ENCODE measurements at places on chromosomes 1 and 21.

GRCh38 chr1:230153641-230154296 is 86.7 kb downstream of the GALNT2 start:
- no peak for DNase-seq

- DNase-seq, result no peak
Measured at GRCh38 chr1:105492921-105493320, 1563.6 kb upstream of the PRMT6 start.

- DNase-seq, result no peak
Measured at GRCh38 chr1:53116307-53116810, 26.1 kb downstream of the SLC1A7 start.

DNA sequence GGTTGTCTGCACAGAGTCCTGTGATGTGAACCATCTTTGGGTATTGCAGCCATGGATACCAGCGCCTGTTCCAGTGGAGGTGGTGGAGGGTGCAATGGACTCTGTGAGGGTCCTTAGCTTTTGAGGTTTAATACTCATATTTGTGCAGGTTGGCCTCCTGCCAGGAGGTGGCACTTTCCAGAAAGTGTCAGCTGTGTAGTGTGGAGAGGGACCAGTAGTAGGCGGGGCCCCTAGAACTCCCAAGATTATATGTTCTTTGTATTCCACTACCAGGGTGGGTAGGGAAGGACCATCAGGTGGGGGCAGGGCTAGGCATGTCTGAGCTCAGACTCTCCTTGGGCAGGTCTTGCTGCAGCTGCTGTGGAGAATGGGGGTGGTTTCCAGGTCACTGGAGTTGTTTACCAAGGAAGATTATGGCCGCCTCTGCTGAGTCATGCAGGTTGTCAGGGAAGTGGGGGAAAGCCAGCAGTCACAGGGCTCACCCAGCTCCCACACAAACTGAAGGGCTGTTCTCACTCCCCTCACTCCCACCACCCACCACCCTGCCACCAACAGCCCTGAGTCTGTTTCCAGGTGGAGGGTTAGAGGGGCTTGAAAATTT is 31.2 kb upstream of the ZNF678 start:
- DNase-seq, result no peak

- DNase-seq, result no peak
Measured at GRCh38 chr1:233459968-233460367, 132.4 kb downstream of the MAP3K21 start.
